Activated T-cell treated with anti-CD3 and anti-CD28 coated beads, Interleukin-2, amount 50 U/mL, for 24 hours (primary cell): ENCODE measurements at places on chromosomes 13 and 19.

DNA sequence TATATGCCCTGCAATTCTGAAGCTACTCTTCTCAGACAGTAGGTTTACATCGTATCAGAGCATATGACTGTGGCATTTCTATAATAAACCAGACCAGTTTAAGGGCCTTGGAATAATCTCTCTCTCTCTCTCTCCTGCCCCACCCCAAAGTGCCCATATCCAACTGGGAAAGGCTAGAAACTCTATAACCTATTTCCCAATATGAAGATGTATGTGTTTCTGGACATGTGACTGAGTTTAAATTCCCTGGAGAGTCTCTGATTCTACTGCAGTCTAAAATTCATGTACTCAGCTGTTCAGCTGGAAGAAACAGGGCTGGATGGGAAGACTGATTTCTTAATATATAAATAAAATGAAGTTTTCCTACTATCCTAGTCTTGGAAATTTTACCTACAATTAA, 91.9 kb upstream of the MBNL2 start:
- no peak overlapping the region for H3K4me3 ChIP-seq
- DNase-seq: no peak
- peaks cover 23% of the 10 kb centered on the region for H3K4me1 ChIP-seq

DNA sequence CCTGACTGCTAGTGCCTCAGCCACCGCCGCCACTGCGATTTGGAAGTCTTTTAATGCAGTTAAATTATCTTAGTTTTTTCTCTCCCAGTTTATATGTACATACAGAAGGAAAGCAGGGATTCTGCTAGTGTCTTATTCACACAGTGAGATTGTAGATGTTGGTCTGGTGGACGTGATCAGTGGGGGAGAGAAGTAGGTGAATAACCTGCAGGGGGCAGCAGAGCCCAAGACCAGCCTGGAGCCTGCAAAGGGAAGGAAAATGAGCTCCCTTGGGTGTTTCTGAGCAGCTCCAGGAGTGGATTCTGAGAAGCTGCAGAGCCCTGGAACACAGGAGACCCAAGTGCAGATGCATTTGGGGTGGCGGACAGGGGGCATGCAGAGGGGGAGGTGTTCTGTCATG, 26.3 kb downstream of the ZNF844 start:
- H3K27me3 ChIP-seq: peaks cover 28% of the 10 kb centered on the region
- H3K27ac ChIP-seq: no peak overlapping the region
- peak; percentile 73 for DNase-seq
- peaks cover 6% of the 10 kb centered on the region for H3K4me1 ChIP-seq

DNA sequence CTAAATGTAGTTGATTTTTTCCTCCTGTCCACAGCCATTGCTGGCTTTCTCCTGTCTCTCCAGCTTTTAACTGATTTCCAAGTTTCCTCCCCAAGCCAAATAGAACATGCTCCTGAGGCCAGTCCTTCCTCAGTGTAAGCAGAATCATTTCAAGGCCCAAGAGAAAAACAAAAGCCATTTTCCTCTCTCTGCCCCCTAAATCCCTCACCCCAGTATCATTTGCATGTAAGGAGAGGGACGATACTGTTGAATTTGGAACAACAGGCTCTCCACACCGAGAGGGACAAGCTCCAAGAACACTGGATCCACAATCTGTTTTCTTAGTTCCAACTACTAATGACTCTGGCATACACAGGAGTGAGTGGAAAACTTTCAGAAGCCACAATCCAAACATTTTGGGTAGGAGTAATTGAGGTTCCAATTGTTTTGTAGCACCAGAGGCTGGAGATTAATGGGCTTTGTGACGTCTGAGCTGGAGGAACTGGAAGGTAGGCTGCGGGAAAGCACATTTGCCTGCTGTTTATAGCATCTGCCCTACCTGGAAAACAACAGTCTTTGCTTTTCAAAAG, 156.8 kb downstream of the FLT1 start:
- H3K36me3 ChIP-seq: no peaks in the 10 kb centered on the region
- no peak for DNase-seq
- H3K27ac ChIP-seq: no peak overlapping the region
- H3K4me1 ChIP-seq: peaks cover 16% of the 10 kb centered on the region

- peak overlapping the region; percentile 69 for H3K4me3 ChIP-seq
- H3K27ac ChIP-seq: peak overlapping the region; percentile 95
- no peaks in the 10 kb centered on the region for H3K27me3 ChIP-seq
Observed at GRCh38 chr19:29672319-29672932, 7.2 kb downstream of the PLEKHF1 start.

DNA sequence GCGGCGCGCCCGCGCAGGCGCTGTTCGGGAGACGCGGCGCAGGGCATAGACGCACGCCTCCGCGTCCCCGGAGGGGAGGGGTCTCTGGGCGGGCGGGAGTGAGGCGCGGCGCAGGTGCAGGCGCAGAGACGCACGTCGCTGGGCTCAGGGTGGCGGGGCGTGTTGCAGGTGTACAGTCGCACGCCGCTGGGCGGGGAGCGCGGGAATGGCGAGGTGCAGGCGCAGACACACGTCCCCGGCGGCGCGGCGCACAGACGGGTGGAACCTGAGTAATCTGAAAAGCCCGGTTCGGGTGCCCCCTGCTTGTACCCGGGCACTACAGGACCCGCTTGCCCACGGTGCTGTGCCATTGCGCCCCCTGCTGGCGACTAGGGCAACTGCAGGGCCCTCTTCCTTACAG, 44.7 kb downstream of the PLPP2 start:
- H3K27me3 ChIP-seq: peaks cover 2% of the 10 kb centered on the region
- H3K27ac ChIP-seq: no peak overlapping the region
- no peaks in the 10 kb centered on the region for H3K4me1 ChIP-seq
- H3K4me3 ChIP-seq: no peak overlapping the region
- H3K36me3 ChIP-seq: no peaks in the 10 kb centered on the region

DNA sequence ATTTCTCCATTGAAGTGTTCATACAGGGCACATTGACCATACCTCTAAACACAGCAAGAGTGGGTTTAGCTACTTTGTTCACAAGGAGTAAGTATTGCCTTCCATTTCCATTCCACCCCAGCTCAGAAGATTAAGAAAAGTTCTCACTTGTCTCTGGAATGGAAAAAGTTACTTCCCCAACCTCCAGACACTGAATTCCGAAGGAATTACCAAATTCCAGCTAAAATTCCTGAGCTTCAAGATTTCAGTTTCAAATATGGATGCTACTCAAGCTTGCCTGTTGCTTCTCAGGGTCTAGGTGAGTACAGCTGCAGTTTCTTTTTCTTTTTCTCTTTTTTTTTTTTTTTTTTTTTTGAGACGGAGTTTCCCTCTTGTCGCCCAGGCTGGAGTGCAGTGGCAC, 33.6 kb downstream of the TEX26 start:
- no peaks in the 10 kb centered on the region for H3K36me3 ChIP-seq
- peaks cover 60% of the 10 kb centered on the region for H3K27me3 ChIP-seq
- DNase-seq: no peak
- no peak overlapping the region for H3K4me3 ChIP-seq

DNA sequence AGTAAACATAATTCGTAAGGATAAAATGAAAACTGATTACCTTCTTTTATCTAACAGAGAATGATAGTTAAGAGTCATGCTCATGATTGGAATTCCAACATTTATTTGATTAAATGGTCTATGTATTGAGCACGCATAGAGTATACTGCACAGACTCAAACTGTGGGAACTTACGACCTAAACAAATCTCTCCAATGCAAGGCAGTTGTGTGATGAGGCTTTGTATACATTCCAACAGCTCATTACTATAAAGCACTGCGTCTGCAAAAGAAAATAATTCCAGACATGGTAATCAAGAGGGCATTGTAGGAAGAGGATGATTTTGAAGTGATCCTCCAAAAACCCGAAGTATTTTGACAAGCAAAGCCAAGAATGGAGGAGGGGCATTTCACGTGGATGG, 169.5 kb downstream of the NUFIP1 start:
- H3K4me3 ChIP-seq: no peak overlapping the region
- peaks cover 29% of the 10 kb centered on the region for H3K4me1 ChIP-seq

- no peak for DNase-seq
- no peak overlapping the region for H3K27ac ChIP-seq
- no peaks in the 10 kb centered on the region for H3K4me1 ChIP-seq
- H3K4me3 ChIP-seq: no peak overlapping the region
- no peaks in the 10 kb centered on the region for H3K36me3 ChIP-seq
- no peaks in the 10 kb centered on the region for H3K27me3 ChIP-seq
Observed at GRCh38 chr19:6015841-6016545, 38.1 kb upstream of the RANBP3 start.

GRCh38 chr19:15114153-15114540, 6.9 kb downstream of the SYDE1 start:
- H3K36me3 ChIP-seq: peaks cover 54% of the 10 kb centered on the region
- H3K4me1 ChIP-seq: no peaks in the 10 kb centered on the region
- no peaks in the 10 kb centered on the region for H3K27me3 ChIP-seq

- H3K36me3 ChIP-seq: no peaks in the 10 kb centered on the region
- no peak for DNase-seq
- H3K27ac ChIP-seq: no peak overlapping the region
- peaks cover 10% of the 10 kb centered on the region for H3K27me3 ChIP-seq
- H3K4me1 ChIP-seq: no peaks in the 10 kb centered on the region
- no peak overlapping the region for H3K4me3 ChIP-seq
Observed at GRCh38 chr13:42735010-42735409, 46.4 kb upstream of the FAM216B start.

GRCh38 chr19:15137777-15138176, 30.6 kb downstream of the SYDE1 start:
- no peak overlapping the region for H3K4me3 ChIP-seq
- no peak for DNase-seq
- H3K27ac ChIP-seq: no peak overlapping the region
- H3K4me1 ChIP-seq: peaks cover 5% of the 10 kb centered on the region

- no peak for DNase-seq
- peaks cover 33% of the 10 kb centered on the region for H3K27me3 ChIP-seq
- no peak overlapping the region for H3K27ac ChIP-seq
- H3K4me1 ChIP-seq: peaks cover under 1% of the 10 kb centered on the region
- H3K4me3 ChIP-seq: no peak overlapping the region
- no peaks in the 10 kb centered on the region for H3K36me3 ChIP-seq
Observed at GRCh38 chr19:34910770-34911169, 15.9 kb upstream of the ZNF30 start.

GRCh38 chr19:30393046-30393445, 20.9 kb downstream of the ZNF536 start:
- H3K4me1 ChIP-seq: no peaks in the 10 kb centered on the region
- no peak for DNase-seq
- peaks cover 20% of the 10 kb centered on the region for H3K27me3 ChIP-seq
- H3K36me3 ChIP-seq: no peaks in the 10 kb centered on the region
- H3K4me3 ChIP-seq: no peak overlapping the region

GRCh38 chr19:4448147-4448985, 9.2 kb downstream of the UBXN6 start:
- H3K27ac ChIP-seq: peak overlapping the region; percentile 68
- H3K4me1 ChIP-seq: no peaks in the 10 kb centered on the region
- peaks cover 83% of the 10 kb centered on the region for H3K36me3 ChIP-seq
- DNase-seq: no peak
- H3K4me3 ChIP-seq: no peak overlapping the region
- H3K27me3 ChIP-seq: no peaks in the 10 kb centered on the region

DNA sequence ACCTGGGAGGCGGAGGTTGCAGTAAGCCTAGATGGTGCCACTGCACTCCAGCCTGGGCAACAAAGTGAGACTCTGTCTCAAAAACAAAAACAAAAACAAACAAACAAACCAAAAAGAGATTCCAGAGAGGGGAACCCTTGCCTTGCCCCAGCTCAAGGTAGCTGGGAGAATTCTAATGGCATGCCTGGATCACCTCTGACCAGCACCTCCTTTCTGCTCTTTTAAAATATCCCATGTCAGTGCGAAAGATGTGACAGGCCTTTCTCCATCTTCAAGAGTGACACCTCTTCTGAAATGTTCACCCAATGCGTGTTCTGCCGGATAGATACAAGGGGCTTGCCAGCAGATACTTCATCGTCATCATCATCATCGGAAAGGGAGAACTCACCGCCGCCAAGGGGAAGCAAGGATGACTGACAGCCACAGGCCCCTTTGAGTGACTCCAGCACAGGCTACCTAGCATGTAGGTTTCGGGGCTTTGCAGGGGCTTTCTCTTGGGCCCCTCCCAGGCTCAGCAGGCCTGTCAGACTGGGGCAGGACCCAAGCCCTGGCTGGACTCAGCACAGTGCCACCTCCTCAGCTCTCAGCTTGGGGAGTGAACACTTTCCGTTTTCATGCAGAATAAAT, 18.9 kb upstream of the LRP3 start:
- DNase-seq: no peak
- peaks cover 14% of the 10 kb centered on the region for H3K36me3 ChIP-seq
- peak overlapping the region; percentile 97 for H3K27ac ChIP-seq
- H3K4me1 ChIP-seq: peaks cover 51% of the 10 kb centered on the region
- H3K27me3 ChIP-seq: peaks cover 2% of the 10 kb centered on the region

DNA sequence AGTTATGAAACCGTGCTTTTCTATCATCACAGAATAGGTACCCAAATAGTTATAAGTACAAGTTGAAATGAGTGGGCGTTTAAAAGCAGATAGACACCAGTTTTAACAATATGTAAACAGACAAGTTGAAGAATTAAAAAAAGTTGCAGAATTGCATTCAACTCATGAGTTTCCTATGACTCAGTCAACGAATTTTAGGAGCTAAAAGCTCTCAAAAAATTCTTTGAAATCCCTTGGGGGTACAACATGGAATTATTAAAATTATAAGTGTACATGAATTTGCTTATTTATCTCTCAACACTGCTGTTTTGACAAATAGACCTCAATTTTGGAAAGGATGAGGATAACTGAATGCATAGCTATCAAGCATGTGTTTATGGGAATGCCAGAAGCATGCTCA, 693.4 kb downstream of the PCDH9 start:
- H3K36me3 ChIP-seq: no peaks in the 10 kb centered on the region
- DNase-seq: no peak
- H3K27me3 ChIP-seq: no peaks in the 10 kb centered on the region

- H3K4me1 ChIP-seq: peaks cover 18% of the 10 kb centered on the region
- H3K4me3 ChIP-seq: peak within 1 kb of the TSS; percentile 77
- peak; percentile 90 for DNase-seq
Observed at GRCh38 chr19:925526-926322, at the start of gene ARID3A. Gene ARID3A (plus strand): TSS chr19:926035. CDS start chr19:929529, 3,494 bp downstream.

DNA sequence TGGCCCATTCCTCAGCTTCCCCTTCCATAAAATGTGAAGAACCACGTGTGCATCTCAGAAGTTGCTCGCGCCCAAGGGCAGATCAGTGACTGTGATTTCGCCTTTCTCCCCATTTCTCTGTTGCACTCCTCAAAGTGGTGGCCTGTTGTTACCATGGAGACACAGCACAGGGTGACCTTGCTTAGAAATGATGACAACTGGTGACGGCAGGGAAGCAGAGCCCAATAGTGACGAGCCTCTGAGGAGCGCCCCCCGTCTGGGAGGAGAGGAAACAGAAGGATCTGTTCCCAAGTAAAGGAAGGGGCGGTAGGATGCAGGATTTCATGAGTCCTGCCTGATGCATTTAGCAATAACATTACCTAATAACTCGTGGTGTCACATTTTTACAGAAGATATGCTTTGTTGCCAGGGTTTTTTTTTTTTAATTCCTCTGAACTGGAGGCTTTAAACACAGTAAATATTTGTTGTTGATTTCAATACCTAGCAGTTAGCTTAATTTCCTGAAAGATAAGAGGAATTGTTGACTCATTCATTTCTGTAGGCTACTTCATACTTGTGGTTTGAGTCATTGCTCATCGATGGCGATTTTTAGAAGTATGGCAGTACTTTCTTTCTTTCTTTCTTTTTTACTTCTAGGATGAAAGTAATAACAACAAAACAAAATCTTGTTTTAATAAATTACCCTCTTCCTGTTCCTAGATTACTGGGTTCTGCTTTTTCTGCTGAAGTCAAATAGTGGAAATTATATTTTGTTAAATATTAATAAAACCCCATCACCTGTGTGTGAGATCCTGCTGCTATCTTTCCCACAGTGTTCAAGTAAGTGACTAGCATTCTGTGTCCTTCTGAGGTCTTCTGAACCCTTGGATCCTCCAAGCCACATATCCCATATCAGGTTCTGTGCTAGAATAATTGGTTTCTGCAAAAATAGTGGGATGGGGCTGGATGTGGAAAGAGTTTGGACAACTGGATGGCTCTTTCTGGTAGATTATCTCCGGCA, 36.0 kb downstream of the MBNL2 start:
- no peak for DNase-seq
- peak overlapping the region; percentile 91 for H3K27ac ChIP-seq
- peaks cover 84% of the 10 kb centered on the region for H3K4me1 ChIP-seq
- peaks cover 24% of the 10 kb centered on the region for H3K36me3 ChIP-seq
